ENCODE measurements at places on chromosomes 6 and 20.

GRCh38 chr6:17098538-17098937, 3.3 kb upstream of the STMND1 start:
- DNase-seq: no peak

DNA sequence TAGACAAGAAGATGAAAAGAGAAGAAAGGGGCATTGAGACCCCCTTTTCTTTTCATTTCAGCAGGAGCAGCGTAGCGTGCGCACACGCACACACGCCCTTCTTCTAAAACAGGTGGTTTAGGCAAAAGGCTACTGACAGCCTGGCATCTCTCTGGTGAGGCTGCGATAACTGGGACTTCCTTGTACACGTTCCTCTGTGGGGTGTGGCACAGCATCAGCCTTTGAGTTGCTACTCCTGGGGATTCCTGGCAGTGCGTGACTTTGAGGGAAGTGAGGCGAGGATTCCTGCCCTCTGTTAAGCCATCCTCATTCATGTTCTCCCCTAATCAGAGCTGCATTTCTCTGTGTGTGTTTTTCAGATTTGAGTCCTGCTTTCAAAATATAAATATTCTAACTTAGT, 94.7 kb downstream of the TMEM170B start:
- DNase-seq: no peak

DNA sequence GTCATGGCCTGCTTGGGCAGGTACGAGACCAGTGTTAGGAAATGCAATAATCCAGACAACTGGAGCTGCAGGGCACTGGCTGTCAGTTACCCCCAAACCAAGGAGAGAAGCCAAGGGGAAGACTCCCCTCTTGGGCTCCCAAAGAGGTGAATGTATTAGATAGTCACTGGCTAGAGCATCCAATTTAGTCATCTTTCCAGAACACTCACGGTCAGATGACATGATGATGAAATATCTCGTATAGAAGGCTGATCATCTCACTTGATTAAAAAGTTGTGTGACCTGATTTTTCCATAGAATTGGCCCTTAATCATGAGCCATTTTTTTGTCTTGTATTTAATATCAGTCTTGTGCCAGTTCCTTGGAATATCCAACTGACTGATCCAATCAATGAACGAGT, 40.7 kb downstream of the SLC22A3 start:
- DNase-seq: no peak

DNA sequence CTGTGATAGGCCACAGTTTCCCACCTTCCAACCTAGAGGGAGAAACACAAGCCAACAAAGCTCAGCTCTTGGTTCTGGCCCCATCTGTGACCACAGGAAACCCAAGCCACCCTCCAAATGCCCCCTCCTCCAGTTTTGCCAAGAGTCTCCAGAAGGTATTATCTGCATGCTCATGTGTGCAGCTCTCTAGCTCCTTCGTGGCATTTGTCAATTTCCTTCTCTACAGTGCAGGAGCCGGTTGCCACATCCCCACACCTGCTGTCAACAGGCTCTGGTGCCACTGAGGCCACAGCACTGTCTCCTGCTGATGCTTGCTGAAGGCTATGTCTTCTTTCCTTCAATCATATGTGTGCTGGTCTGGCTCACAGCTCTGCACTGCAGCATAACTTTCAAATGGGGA, 177.2 kb downstream of the CLIC5 start:
- DNase-seq: no peak

DNA sequence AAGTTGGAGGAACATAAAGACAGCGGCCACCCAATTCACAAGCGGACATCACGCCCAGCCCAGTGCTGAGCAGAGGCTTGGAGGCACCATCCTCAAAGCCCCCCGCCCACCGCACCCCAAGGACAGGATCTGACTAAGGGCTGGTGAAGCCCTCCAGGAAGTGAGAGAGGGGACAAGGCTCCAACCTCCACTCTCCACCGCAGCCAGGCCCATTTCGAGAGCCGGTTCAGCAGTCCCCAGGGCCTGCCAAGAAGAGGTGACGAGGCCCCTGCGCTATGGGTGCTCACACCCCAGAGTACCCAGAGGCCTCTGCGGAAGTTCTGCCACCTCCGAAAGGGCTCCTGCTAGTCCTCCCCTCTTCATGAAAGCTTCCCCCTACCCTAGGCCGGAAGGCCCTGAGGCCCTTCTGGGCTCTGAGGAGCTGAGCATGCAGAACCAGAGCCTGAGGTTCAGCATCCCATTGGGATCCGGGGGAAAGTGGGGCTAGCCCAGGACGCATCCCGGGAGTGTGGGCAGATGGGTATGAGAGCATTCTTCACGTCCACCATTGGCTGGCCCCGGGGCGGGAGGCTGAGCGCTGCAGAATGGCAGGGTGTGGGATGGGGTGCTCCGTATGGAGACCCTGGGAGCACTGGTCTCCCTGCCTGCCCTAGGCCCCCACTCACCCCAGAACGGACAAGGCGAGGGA, 2.5 kb downstream of the GRM4 start:
- DNase-seq: no peak

- no peak for DNase-seq
Observed at GRCh38 chr6:125989631-125990030, 3.3 kb downstream of the TRMT11 start.
